ENCODE measurements at places on chromosomes 6 and 20. TPM values are rescaled to one million over a fixed set of nuclear protein-coding genes. Genes with fewer than 3 reads are reported as not detected.

- H3K27ac ChIP-seq, result no peak overlapping the region
- peaks cover 5% of the 10 kb centered on the region for H3K36me3 ChIP-seq
- no peak for DNase-seq
- no peaks in the 10 kb centered on the region for H3K4me1 ChIP-seq
Observed at GRCh38 chr6:24504649-24505586, 10.1 kb downstream of the ALDH5A1 start.

CDSN gene
- total RNA-seq, result not detected

SLC17A3 gene
- not detected for total RNA-seq

SLC22A16 gene
- total RNA-seq, result not detected
